ENCODE measurements at places on chromosomes 12 and 14.
A peak's percentile ranks its signal among the peaks of the same experiment; 100 is the strongest.

DNA sequence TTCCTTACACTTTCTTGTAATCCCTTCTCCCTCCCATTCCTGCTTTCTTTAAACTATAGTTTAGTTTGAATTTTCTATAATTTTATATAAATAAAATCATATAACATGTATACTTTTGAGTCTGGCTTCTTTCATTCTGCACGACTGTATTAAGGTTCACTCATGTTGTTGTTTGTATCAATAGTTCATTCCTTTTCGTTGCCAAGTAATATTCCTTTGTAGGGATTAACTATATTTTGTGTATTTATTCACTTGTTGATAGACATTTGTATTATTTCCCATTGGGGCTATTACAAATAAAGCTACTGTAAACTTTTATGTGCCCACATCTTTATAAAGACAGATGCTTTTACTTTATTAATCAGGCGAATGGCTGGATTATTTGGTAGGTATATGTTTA is 39.4 kb upstream of the TBC1D15 start:
- DNase-seq = no peak

DNA sequence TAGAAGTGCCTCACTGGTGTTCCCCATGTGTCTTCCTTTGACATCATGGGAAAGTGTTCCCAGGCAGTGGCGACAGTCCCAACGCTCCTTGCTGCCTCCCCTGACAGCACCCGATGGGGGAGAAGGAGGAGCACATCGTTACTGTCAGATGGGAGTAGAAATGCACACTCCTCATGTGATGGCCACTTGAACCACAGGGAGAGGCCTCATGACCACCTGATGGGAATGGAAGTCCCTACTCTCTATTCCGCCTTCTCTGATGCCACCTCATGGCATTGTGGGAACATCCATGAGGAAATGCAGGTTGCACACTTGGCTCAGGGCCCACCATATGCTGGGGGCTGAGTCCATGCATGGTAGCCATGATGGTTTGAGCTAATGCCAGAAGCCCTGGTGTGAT is 14.3 kb upstream of the CORO1C start:
- DNase-seq = no peak

DNA sequence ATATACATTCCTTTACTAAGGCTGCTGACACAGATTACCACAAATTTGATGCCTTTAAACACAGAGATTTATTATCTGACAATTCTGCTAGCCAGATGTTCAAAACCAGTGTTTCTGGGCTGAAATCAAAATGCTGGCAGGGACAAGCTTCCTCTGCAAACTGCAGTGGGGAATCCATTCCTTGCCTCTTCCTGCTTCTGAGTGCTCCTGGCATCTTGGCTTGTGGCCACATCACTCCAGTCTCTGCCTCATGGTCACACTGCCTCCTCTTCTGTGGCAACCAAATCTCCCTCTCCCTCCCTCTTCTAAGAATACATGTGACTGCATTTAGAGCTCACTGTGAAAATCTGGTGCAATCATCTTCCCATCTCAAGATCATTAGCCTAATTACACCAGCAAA is 235.7 kb downstream of the TTC8 start:
- DNase-seq = peak; percentile 19

- DNase-seq = no peak
Measured at GRCh38 chr14:33504246-33505099, 446.4 kb downstream of the EGLN3 start.

DNA sequence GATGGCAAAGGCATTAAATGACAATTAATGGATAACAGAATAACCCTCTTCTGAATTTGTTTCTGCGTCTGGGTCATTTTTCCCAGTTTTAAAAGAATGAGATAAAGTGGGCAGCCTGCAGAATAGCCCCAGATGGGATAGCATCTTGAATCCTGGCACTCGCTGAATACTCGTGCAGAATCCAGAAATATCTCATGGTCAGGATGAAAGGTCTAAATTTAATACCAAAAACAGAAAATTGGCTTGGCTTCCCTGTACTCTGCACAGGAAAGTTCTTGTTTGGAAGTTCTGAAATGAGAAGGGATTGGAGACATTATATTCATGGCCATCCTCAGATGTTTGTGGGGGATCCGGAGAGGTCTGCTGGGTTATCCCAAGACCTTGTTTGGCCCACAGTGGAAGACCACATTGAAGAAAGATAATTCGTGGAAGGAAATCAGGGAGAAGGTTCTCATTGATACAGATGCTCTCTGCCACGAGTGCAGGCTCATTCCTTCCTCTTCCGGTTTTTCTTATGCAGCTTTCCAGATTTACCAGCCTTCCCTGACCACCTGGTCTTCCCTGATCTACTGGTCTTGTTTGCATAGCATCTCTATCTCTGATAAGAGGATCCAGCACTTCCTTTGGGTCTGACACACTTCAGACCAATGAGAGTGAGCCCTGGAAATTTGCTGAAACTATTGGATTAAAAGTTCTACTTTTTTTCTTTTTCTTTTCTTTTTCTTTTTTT is 6.0 kb upstream of the IFT81 start:
- DNase-seq = peak; percentile 31
